Activated CD4-positive, alpha-beta T cell treated with anti-CD3 and anti-CD28 coated beads for 36 hours (primary cell): ENCODE measurements at places on chromosomes 4 and X. TPM values are rescaled to one million over a fixed set of nuclear protein-coding genes. Genes with fewer than 3 reads are reported as not detected.

MAGEC2 gene
- total RNA-seq = not detected

SPOCK3 gene
- total RNA-seq = not detected

DNA sequence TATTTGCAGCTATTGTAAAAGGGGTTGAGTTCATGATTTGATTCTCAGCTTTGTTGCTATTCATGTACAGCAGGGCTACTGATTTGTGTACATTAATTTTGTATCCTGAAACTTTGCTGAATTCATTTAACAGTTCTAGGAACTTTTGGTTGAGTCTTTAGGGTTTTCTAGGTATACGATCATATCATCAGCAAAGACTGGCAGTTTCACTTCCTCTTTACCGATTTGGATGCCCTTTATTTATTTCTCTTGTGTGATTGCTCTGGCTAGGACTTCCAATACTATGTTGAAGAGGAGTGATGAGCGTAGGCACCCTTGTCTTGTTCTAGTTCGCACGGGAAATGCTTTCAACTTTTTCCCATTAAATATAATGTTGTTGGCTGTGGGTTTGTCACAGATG is 48.1 kb downstream of the NPY1R start:
- no peaks in the 10 kb centered on the region for H3K36me3 ChIP-seq
- DNase-seq = no peak
- no peak overlapping the region for H3K27ac ChIP-seq
- peaks cover 4% of the 10 kb centered on the region for H3K27me3 ChIP-seq
- H3K4me1 ChIP-seq = no peaks in the 10 kb centered on the region

GRCh38 chrX:45959567-45959966 is 585.7 kb downstream of the ZNF674 start:
- H3K27me3 ChIP-seq = peaks cover 4% of the 10 kb centered on the region
- no peak overlapping the region for H3K4me3 ChIP-seq
- no peak for DNase-seq
- no peaks in the 10 kb centered on the region for H3K36me3 ChIP-seq
- H3K4me1 ChIP-seq = no peaks in the 10 kb centered on the region

DNA sequence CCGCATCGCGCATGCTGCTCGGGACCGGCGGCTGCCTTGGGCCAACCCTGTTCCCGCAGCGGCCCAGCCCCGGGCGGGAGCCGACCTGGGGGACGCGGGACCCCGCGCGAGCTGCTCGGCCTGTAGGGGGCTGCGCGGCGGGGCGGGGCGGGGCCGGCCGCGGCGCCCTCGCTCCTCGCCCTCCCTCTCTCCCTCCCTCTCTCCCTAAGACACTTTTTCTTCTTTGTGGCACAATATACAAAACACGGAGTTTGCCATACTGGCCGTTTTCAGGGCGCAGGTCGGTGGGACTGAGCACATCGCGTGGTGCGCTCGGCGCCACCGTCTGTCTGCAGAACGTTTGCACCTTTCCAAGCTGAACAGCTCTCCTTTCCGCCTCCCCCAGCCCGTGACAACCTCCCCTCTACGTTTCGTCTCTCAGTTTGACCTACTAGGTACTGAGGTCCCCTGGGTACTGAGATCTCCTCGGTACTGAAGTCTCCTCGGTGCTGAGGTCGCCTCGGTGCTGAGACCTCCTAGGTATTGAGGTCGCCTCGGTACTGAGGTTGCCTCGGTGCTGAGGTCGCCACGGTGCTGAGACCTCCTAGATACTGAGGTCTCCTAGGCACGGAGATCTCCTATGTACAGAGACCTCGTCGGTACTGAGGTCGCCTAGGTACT is 261.1 kb upstream of the PLCXD1 start:
- H3K4me3 ChIP-seq = peak overlapping the region; percentile 73
- DNase-seq = peak; percentile 23
- peaks cover 3% of the 10 kb centered on the region for H3K4me1 ChIP-seq
- no peaks in the 10 kb centered on the region for H3K36me3 ChIP-seq
- no peaks in the 10 kb centered on the region for H3K27me3 ChIP-seq

STARD8 gene
- 0.07 TPM for total RNA-seq

RHOXF1 gene
- total RNA-seq = not detected

GRCh38 chr4:89836031-89836745 is 773 bp downstream of the SNCA start:
- peaks cover 16% of the 10 kb centered on the region for H3K4me1 ChIP-seq
- peak overlapping the region; percentile 70 for H3K4me3 ChIP-seq
- peaks cover 42% of the 10 kb centered on the region for H3K27me3 ChIP-seq
- no peak overlapping the region for H3K27ac ChIP-seq

SERTM2 gene
- not detected for total RNA-seq

PNMA5 gene
- total RNA-seq = 0.05 TPM

- DNase-seq = no peak
- peaks cover 4% of the 10 kb centered on the region for H3K4me1 ChIP-seq
- H3K4me3 ChIP-seq = no peak overlapping the region
- H3K27me3 ChIP-seq = peaks cover 46% of the 10 kb centered on the region
- H3K27ac ChIP-seq = no peak overlapping the region
- peaks cover 4% of the 10 kb centered on the region for H3K36me3 ChIP-seq
Measured at GRCh38 chr4:6222761-6223292, 22.5 kb upstream of the JAKMIP1 start.

GRCh38 chr4:70915874-70916559 is 13.8 kb downstream of the MOB1B start:
- H3K4me3 ChIP-seq = no peak overlapping the region
- H3K4me1 ChIP-seq = peaks cover 14% of the 10 kb centered on the region
- H3K36me3 ChIP-seq = peaks cover 34% of the 10 kb centered on the region
- no peaks in the 10 kb centered on the region for H3K27me3 ChIP-seq
- no peak for DNase-seq
